Epithelial cell of umbilical artery (primary cell): ENCODE measurements at places on chromosomes 1 and 21. TPM values are rescaled to one million over a fixed set of nuclear protein-coding genes. Genes with fewer than 3 reads are reported as not detected.

KCNK1 gene
- total RNA-seq: 5.2 and 7.5 TPM in 2 replicates

LIPI gene
- total RNA-seq: not detected in 2 replicates

CLCA1 gene
- total RNA-seq: not detected in 2 replicates

KCNA3 gene
- not detected in 2 replicates for total RNA-seq

TNFRSF25 gene
- 9.7 and 11.4 TPM in 2 replicates for total RNA-seq

ALPL gene
- total RNA-seq: 0.30 TPM in 1 of 2 replicates, not detected in the other

AK4 gene
- total RNA-seq: 18.2 and 18.7 TPM in 2 replicates

CD84 gene
- total RNA-seq: not detected in 2 replicates

CD244 gene
- not detected in 2 replicates for total RNA-seq

OR6K3 gene
- not detected in 2 replicates for total RNA-seq

ITLN1 gene
- total RNA-seq: not detected in 2 replicates

LAD1 gene
- total RNA-seq: not detected in 2 replicates

AKR7A3 gene
- total RNA-seq: 0.30 TPM in 1 of 2 replicates, not detected in the other

TCP10L gene
- total RNA-seq: not detected in 2 replicates

NBPF6 gene
- not detected in 2 replicates for total RNA-seq

ETNK2 gene
- 9.1 and 10.4 TPM in 2 replicates for total RNA-seq

OR2AK2 gene
- not detected in 2 replicates for total RNA-seq

NEGR1 gene
- total RNA-seq: 3.6 and 3.8 TPM in 2 replicates

CADM3 gene
- total RNA-seq: 12.3 and 15.8 TPM in 2 replicates

ANXA9 gene
- total RNA-seq: not detected in 2 replicates
